ENCODE measurements at places on chromosomes 5 and 9.

DNA sequence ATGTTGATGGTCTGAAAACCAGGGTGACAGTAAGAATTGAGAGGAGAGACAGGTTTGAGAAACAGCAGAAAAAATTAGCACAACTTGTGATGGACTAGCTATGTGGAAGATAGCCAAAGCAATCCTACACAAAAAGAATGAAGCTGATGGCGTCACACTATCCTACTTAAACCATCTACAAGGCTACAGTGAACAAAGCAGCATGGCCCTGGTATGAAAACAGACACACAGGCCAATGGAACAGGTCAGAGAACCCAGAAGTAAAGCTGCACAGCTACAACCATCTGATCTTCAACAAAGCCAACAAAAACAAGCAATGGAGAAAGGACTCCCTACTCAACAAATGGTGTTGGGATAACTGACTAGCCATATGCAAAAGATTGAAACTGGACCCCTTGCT is 7.5 kb upstream of the UBE2R2 start:
- no peak for DNase-seq

- DNase-seq, result no peak
Measured at GRCh38 chr9:126613651-126614050, at the start of gene LMX1B. LMX1B (plus strand) TSS chr9:126613928; CDS start chr9:126614450, 522 bp downstream.

DNA sequence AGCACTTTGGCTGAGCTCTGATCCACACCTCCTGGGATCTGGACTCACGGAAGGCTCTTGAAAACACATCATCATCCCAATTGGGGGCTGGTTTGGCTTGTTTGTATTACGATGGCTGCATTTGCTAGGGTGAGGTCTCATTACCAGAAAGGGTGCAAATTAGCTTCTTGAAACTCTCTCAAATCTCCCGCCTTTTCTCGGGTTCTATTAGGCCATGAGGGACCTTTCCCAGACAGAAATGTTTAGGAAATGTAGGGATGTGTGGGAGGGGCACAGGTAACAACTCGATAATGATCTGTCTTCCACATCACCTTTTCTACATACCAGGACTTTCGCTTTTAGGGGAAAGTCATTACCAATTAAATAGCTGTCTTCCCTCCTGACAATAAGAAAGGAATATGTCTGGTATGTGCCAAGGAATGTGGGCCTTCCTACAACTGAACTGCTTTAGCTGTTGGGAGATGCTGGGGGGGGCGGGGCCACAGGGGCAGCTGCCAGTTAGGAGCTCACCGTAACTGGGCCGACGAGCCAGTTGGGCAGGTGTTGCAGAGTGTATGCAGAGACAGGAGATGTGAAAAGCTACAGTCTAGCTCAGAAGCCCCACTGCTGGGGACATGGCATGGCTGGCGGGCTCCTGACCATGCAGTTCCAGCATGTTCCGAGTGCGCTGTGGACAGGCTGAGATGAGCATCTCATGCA is 71.2 kb downstream of the AK8 start:
- DNase-seq, result no peak

DNA sequence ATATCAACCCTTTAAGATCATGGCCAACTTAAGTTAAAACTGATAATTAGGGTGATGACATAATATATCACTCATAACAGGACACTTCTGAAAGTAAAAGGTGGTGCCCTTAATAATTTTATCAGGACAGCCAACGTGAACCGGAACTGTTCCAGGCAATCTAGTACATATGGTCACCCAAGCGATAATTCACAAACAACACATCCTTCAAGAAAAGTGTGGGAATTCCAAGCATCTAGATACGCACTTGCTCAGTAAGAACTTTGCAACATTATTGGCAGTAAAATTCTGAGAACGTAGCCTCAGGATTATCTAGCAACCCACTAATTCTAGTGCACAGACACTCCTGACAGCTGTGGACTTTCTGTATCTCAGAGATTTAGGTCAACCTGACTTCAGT is 85.7 kb downstream of the ALDH7A1 start:
- DNase-seq, result no peak

GRCh38 chr5:135154961-135155360 is 120.9 kb upstream of the PITX1 start:
- DNase-seq, result no peak

DNA sequence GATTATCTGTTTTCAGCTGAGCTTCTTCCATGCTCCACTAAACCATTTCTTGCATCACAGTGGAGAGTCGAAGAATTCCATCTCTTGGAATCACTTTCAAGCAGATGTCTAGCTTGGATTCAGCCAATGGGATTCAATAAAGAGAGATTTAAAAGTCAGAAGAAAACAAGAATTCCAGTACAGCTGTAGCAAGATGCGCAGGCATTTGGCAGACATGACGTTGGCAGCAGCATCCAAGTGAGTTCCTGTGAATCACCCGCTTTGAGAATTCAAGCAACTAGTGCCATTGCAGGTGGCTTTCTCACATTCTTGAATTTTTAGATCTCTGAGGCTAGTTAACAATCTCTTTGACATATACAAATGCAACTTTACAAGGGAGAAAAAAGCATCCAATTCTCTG is 467.0 kb downstream of the CDH10 start:
- no peak for DNase-seq

GRCh38 chr9:130938652-130939404 is at the start of gene FIBCD1:
FIBCD1 (minus strand) TSS chr9:130939247; CDS start chr9:130938607, 640 bp downstream.
- no peak for DNase-seq

- no peak for DNase-seq
Measured at GRCh38 chr9:123401879-123402513, 46.0 kb downstream of the CRB2 start.
